ENCODE measurements at places on chromosomes 5 and 9.

- no peak for DNase-seq
Measured at GRCh38 chr5:141392429-141393198, at the start of gene PCDHGA8. Gene PCDHGA8 (plus strand): TSS chr5:141392633. CDS start chr5:141392814, 181 bp downstream.

- no peak for DNase-seq
Measured at GRCh38 chr9:3435732-3436131, 90.1 kb downstream of the RFX3 start.

GRCh38 chr5:128528637-128529255 is 9.3 kb downstream of the FBN2 start:
- no peak for DNase-seq

DNA sequence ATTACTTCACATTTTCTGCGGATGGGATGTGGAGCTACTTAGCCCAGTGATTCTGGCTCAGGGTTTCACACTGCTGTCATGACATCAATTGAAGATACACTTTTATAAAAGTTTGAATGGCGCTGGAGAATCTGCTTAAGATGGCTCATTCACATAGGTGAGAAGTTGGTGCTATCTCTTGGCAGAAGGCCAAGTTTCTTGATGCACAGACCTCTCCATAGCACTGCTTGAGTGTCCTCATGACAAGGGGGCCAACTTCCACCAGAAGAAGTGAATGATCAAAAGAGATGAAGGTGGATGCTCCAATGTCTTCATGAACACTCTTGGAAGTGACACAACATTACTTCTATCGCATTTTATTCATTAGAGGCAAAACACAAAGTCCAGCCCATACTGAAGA is 403.7 kb upstream of the CCNG1 start:
- no peak for DNase-seq

DNA sequence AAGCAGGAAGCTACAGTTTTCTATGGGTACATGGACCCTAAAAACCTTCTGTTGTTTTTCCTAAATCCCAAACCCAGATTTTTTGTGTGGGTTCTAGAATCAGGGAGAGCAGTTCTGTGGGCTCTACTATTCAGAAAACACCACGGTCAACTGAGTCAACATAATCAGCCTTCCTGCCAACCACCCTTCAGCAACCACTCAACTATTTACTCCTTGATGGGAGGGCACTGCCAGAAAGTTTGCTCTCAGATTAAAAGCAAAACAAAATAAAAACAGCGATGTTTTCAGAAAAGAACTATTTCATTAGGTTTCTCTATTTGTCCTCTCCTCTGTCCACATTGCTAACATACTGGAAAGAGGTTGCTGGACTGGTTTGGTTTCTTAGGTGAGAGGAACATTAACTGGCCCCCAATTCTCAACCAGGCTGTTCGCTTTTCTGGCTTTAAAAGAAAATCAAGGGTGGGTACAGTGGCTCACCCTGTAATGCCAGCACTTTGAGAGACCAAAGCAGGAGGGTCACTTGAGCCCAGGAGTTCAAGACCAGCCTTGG is 72.3 kb downstream of the GCNT1 start:
- no peak for DNase-seq

- no peak for DNase-seq
Measured at GRCh38 chr5:73957397-73958001, 331.5 kb downstream of the ARHGEF28 start.

DNA sequence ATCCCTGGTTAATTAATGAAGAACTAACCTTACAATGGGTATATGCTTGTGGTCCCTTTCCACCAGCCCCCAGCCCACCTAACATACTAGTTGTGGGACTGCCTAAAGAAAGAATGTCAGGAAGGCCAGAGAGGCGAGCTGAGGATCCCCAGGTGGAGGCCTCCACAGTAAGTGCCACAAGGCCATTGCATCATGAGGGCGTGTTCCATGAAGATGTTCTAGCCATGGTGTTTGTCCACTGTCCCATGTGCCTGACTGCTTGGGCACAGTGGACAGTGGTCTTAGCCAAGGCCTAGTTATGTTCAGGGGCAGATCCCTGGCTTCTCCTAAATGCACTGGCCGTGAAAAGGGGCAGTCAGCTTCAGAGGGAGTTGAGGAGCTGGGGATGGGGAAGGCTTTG is 21.1 kb downstream of the ZFP62 start:
- no peak for DNase-seq

Data from stimulated activated CD8-positive, alpha-beta memory T cell treated with anti-CD3 and anti-CD28 coated beads, Interleukin-15, amount 100 ng/mL, for 24 hours (primary cell).